IMR-90 (cell line): ENCODE measurements at places on chromosomes 7 and 10. TPM values are rescaled to one million over a fixed set of nuclear protein-coding genes. Genes with fewer than 3 reads are reported as not detected.

TMEM229A gene
- not detected in 2 replicates for total RNA-seq

SYCE1 gene
- total RNA-seq: not detected in 2 replicates

HERC4 gene
- total RNA-seq: 92.8 and 177 TPM in 2 replicates

KNDC1 gene
- total RNA-seq: 0.18 and 0.56 TPM in 2 replicates

PAPOLB gene
- under 0.01 TPM in 2 replicates for total RNA-seq

DNA sequence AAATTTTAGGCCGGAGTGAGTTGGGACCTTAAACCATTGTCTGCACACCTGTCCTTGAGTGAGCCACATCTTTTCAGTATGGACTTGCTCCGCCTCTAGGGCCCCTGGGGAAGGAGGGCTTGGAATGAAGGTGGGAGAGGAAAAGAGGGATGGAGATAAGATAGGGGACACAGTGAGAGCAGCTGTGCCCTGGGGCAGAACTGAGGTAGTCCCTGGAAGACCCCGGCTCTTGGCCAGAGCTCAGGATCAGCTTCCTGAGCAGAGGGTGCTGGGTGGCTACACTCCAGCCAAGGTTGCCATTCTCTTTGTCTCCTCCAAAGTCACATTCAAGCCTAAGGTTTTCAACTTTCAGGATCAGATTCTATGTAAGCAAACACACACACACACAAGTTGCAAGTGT is 82.0 kb downstream of the MKI67 start:
- no peak overlapping the region for H3K27ac ChIP-seq
- peaks cover 4% of the 10 kb centered on the region; the same call in 1 of the 2 replicates for H3K4me1 ChIP-seq
- H3K4me3 ChIP-seq: no peak overlapping the region
- H3K36me3 ChIP-seq: no peaks in the 10 kb centered on the region
- DNase-seq: no peak

DNA sequence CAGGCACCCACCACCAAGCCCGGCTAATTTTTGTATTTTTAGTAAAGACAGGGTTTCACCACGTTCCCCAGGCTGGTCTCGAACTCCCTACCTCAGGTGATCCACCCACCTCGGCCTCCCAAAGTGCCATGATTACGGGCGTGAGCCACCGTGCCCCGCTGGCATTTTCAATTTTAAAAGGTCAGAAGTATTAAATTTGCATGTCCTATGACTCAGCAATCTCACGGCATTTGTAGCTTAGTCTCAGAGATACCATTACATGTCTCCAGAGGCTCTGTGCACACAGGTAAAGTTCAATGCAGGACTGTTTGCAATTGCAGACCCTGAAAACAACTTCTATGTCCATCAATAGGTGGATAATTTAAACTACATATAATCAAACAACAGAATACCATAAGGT is 99.2 kb downstream of the DLG5 start:
- no peaks in the 10 kb centered on the region for H3K4me1 ChIP-seq
- peak; percentile 7 for DNase-seq
- H3K27me3 ChIP-seq: no peaks in the 10 kb centered on the region
- H3K4me3 ChIP-seq: no peak overlapping the region
- no peak overlapping the region for H3K27ac ChIP-seq

GRCh38 chr10:70784016-70784415 is 1.2 kb downstream of the TBATA start:
- H3K36me3 ChIP-seq: no peaks in the 10 kb centered on the region
- no peak overlapping the region for H3K27ac ChIP-seq
- H3K4me1 ChIP-seq: no peaks in the 10 kb centered on the region
- DNase-seq: no peak
- H3K27me3 ChIP-seq: peaks cover 52% of the 10 kb centered on the region

- H3K36me3 ChIP-seq: no peaks in the 10 kb centered on the region
- no peaks in the 10 kb centered on the region for H3K27me3 ChIP-seq
- peaks cover 16% of the 10 kb centered on the region; the same call in 1 of the 2 replicates for H3K4me1 ChIP-seq
- DNase-seq: no peak
- no peak overlapping the region for H3K4me3 ChIP-seq
These were observed 57.4 kb upstream of the SDK1 start for GRCh38 chr7:3243680-3244079.

DNA sequence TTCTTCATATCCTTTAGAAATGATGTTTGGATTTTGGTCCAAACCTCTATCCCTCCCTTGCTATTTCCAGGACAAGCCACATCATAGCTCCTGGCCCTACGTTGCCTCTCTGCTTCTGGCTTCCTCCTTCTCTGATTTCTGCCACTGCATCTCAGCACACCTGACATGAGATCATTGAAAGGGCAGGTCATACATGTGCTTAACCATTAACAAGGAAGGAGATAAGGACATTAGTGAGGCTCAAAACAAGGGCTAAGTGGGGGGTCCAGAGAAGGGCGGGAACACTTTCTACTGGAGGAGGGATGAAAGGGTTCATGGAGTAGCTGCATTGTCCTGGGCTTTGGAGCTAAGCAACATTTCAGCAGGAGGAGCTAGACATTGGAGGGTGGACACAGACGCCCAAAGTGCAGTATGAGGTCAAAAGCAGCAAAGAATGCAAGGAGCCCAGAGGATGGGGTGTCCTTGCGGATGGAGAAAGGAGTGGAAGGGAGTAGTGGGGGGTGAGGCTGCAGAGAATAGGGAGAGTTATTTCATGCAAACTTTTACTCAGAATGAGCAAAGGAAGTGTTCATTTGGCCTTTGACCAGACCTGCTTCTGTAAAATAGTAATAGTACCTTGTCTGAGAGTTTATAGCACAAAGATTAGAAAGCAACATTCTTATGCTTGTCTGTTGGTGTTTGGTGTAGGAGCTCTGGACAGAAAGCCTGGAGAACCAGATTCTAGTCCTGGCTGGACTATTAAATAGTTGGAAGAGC is 102.4 kb upstream of the CREB5 start:
- H3K4me1 ChIP-seq: no peaks in the 10 kb centered on the region
- no peaks in the 10 kb centered on the region for H3K36me3 ChIP-seq
- H3K27ac ChIP-seq: no peak overlapping the region
- H3K27me3 ChIP-seq: peaks cover 12% of the 10 kb centered on the region
- DNase-seq: no peak

- no peaks in the 10 kb centered on the region for H3K27me3 ChIP-seq
- peaks cover 9% of the 10 kb centered on the region for H3K4me1 ChIP-seq
- peak overlapping the region; percentile 39; the same call in 1 of the 2 replicates for H3K27ac ChIP-seq
These were observed 177.4 kb downstream of the NRP1 start for GRCh38 chr10:33157103-33157502.

- no peaks in the 10 kb centered on the region for H3K27me3 ChIP-seq
- H3K27ac ChIP-seq: no peak overlapping the region
- H3K4me1 ChIP-seq: no peaks in the 10 kb centered on the region
- no peak for DNase-seq
- no peaks in the 10 kb centered on the region for H3K36me3 ChIP-seq
These were observed 127.7 kb downstream of the ELMO1 start for GRCh38 chr7:37320848-37321468.

- peaks cover 3% of the 10 kb centered on the region for H3K4me1 ChIP-seq
- no peak overlapping the region for H3K27ac ChIP-seq
- H3K36me3 ChIP-seq: no peaks in the 10 kb centered on the region
- H3K27me3 ChIP-seq: no peaks in the 10 kb centered on the region
- H3K4me3 ChIP-seq: no peak overlapping the region
- DNase-seq: no peak
These were observed 169.7 kb upstream of the TMEM229A start for GRCh38 chr7:124202546-124202945.

DNA sequence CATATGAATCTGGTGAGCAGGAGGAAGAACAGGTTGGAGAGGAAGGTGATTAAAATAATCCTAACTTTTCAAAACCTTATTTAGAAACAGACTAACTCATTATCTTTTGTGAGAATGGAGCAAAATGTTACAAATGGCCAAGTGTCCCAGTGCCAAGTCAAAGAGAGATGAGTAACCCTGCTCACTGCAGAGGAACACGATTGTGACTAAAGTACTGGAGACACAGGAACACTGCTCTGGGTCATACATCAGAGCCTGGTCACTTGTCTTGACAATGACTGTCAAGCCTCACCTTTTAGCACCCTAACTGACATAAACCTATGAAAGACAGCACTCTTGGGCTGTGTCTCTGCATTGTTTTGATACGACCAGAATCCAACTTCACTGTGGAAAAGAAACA is 108.8 kb downstream of the SGMS1 start:
- H3K27me3 ChIP-seq: no peaks in the 10 kb centered on the region
- H3K27ac ChIP-seq: no peak overlapping the region
- H3K4me1 ChIP-seq: peaks cover 12% of the 10 kb centered on the region
- peaks cover 3% of the 10 kb centered on the region; the same call in 1 of the 2 replicates for H3K36me3 ChIP-seq
- H3K4me3 ChIP-seq: no peak overlapping the region

DNA sequence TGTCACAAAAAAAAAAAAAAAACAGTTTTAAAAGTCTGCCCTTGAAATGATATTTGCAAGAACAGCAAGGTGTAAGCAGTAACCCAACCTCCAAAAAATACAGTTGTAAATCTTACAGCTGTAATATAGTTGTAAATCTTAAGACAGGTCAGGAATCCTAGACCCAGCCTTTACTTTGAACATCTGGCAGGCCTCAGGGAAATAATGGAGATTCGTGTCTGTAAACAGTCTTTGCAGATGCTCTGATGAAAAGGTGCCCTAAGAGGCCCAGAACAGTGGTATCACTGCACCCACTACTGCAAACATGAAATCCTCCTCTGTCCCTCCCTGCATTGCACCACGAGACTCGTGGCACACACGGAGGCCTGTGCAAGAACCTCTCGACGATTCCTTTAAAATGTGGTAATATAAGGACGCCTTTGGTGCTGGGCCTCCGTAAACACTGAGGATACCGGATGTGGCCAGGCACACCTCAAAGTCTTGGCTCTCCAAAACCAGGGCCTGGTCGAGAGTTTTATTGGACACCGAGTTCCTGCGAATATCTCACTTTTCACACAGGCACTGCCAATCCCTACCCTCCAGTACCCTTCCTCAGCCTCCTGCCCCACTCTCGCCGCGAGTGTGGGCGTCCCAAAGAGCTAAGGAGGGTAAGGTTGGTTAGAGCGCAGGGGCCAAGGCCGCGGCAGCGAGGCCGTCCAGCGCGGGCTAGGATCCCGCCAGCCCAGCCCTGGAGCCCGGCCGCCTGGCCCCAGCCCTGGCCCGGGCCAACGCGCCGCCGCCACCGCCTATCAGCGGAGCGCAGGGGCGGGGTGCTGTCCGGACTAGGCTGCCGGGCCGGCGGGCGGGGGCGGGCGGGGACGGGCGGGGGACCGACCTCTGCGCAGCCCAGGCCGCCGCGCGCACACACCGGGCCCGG is at the start of gene REEP3:
Gene REEP3, plus strand, starts transcription at position 902 of the 916 bp plus-strand sequence. CDS start 145 bp downstream, outside the sequence.
- peak within 1 kb of the TSS; percentile 79 for H3K4me3 ChIP-seq
- peaks cover 6% of the 10 kb centered on the region for H3K4me1 ChIP-seq
- H3K27me3 ChIP-seq: no peaks in the 10 kb centered on the region
- H3K27ac ChIP-seq: peak within 1 kb of the TSS; percentile 95
- no peaks in the 10 kb centered on the region for H3K36me3 ChIP-seq

DNA sequence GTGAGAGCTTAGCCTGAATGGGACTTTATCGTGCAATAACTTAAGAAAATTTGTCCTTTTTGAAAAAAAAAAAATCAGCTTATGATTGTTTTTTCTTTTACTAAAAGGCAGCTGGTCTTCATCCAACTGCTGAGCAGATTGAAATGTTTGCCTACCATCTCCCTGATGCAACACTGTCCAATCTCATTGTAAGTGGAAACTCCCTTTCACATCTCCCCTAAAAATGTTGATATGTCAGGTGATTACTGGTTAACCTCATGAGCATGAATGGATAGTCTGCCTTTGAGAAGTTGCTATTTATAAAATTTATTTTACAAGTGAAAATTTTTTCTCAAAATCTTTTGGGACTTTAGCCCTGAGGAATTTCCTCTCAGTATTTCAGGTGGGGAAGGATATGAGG is 17.8 kb upstream of the HKDC1 start:
- H3K27me3 ChIP-seq: no peaks in the 10 kb centered on the region
- no peaks in the 10 kb centered on the region for H3K4me1 ChIP-seq
- peaks cover 33% of the 10 kb centered on the region for H3K36me3 ChIP-seq
- no peak overlapping the region for H3K27ac ChIP-seq
- DNase-seq: peak; percentile 73

GRCh38 chr10:4357911-4358310 is 468.1 kb upstream of the AKR1E2 start:
- H3K27me3 ChIP-seq: no peaks in the 10 kb centered on the region
- no peak overlapping the region for H3K4me3 ChIP-seq
- H3K4me1 ChIP-seq: peaks cover 6% of the 10 kb centered on the region
- no peak overlapping the region for H3K27ac ChIP-seq
- no peak for DNase-seq
- H3K36me3 ChIP-seq: no peaks in the 10 kb centered on the region

DNA sequence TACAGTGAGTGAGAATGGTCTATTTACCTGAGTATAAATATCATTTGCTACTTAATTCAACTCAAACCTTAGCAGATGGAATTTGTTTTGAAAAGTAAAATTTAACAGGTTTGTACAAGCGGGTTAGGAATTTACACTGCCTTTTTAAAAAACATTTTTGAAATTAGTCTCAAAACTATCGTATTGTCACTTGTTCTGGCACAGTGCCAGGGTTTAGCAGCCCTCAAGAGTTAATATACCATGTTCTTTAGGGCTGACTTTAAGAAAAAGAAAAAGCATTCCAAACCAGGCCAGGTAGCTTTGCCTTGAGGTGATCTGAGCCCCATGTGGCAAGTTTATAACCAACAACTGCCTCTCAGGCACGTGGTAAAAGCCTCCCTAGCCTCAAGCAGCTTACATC is 17.8 kb downstream of the CCNJ start:
- no peak overlapping the region for H3K4me3 ChIP-seq
- H3K27ac ChIP-seq: no peak overlapping the region
- DNase-seq: no peak
- no peaks in the 10 kb centered on the region for H3K4me1 ChIP-seq
- H3K36me3 ChIP-seq: peaks cover 22% of the 10 kb centered on the region

DNA sequence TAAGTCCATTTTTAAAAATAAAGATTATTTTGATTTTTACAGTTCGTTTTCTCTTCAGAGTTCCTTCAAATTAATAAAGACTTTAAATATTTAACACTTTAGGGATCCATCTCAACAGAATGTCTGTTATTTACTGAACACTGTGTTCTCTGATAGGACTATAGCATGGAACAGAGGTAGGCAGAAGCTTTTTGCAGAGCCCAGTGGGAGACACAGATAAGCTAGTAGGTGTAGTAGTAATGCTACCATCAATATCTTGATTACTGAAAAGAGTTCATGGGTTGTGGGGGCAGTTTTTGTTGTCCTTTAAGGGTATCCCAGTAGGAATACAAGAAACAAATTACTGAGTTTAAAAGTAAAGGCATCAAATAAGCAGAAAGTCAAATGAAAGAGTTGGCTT is 140.5 kb downstream of the HBP1 start:
- H3K4me1 ChIP-seq: no peaks in the 10 kb centered on the region
- H3K4me3 ChIP-seq: no peak overlapping the region
- H3K27me3 ChIP-seq: no peaks in the 10 kb centered on the region

- no peaks in the 10 kb centered on the region for H3K36me3 ChIP-seq
- no peak overlapping the region for H3K4me3 ChIP-seq
- no peaks in the 10 kb centered on the region for H3K4me1 ChIP-seq
- DNase-seq: no peak
- H3K27ac ChIP-seq: no peak overlapping the region
These were observed 22.9 kb upstream of the MTPAP start for GRCh38 chr10:30371954-30372353.
